ENCODE measurements at places on chromosomes 4 and X.

DNA sequence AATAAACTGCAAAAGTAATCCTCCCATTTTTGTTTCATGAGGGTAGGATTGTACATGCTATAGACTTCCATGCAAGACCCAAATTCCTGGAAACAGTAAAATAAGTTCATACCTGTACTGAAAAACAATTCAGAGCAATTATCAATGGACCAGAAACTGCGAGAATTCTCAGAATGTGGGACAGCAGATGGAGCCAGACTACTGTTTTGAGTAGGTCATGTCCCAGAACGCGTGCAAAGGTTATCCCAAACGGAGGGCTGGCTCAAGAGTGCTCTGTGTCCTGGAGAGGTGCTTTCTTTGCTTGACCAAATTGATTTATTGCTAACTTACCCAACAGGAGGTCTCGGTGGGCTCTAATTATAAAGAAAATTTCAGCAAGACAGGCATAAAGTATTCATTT lies 1.7 kb upstream of the MAGEH1 start:
- DNase-seq = peak; percentile 2

- peak; percentile 95 for DNase-seq
These were observed at the start of gene FAM114A1 for GRCh38 chr4:38867478-38868058. Gene FAM114A1 (plus strand): TSS chr4:38867806. CDS start chr4:38878079, 10,273 bp downstream.

DNA sequence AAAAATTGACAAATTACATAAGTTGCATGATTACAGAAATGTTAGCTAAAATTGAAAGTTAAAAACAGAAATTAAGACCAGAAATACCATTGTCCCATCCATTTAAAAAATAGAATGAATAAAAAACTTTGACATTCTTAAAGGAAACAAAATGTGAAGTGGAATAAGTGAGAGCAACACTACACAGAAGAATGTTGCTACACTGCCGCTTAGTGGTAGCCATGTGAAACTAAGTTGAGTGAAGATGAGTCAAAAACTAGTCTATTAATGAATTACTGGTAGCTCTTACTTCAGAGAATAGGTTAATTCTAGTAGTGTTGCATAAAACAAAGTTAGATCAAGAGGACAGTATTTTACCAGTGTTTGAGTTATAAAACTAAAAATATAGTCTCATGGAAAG lies 571.0 kb upstream of the KLHL4 start:
- peak; percentile 11 for DNase-seq

- DNase-seq = no peak
These were observed 93.0 kb downstream of the CORIN start for GRCh38 chr4:47744843-47745382.

DNA sequence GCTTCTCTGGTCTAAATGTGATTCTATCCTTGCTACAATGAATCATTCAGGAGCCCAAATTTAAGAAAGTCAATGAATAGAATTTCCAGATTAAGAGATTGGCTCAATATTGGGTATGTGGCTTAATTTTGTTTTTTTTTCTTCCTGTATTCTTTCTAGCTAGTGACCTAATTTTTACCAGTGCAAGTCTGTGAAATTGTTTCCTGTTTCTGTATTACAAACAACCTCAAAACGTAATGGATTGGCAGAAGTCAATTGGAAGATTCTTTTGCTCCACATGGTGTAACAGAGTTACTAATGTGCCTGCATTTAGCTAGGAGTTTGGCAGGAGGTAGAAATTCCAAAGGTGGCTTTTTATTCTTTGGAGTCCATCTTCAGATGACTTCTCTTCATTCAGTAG lies 17.6 kb downstream of the DYNLT3 start:
- DNase-seq = no peak

- DNase-seq = no peak
These were observed 285.0 kb downstream of the SHOX start for GRCh38 chrX:915427-916229.

- no peak for DNase-seq
These were observed 9.5 kb downstream of the DOK7 start for GRCh38 chr4:3472411-3473141.

GRCh38 chr4:184409911-184410692 lies 64.2 kb downstream of the IRF2 start:
- no peak for DNase-seq

GRCh38 chrX:141455103-141455502 lies 129.4 kb downstream of the SPANXA1 start:
- no peak for DNase-seq

- DNase-seq = no peak
These were observed 87.3 kb upstream of the ZNF81 start for GRCh38 chrX:47749185-47749967.

- no peak for DNase-seq
These were observed 101.2 kb upstream of the CBLL2 start for GRCh38 chrX:22171287-22172060.

GRCh38 chrX:56802921-56803849 lies 74.1 kb downstream of the NBDY start:
- DNase-seq = peak; percentile 72

DNA sequence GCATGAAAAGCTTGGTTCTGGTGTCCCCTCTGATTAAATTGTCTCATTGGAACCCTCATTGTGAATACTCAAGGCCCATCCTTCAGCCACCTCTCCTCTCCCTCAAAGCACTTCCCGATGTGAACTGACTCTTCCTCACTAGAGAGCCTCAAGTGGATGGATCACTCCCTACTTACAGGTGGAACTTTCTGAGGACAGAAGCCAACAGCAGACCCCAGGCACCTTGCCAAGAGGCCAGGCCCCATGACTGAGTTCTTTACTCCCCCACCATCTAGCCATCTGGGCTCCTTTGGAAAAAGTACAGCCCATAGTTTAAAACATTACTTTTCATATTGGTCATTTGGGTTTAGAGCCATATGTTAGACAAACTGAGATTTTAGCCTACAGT lies 224.1 kb downstream of the SHROOM3 start:
- no peak for DNase-seq

- DNase-seq = peak; percentile 67
These were observed 220.1 kb downstream of the DLG3 start for GRCh38 chrX:70664726-70665125.

DNA sequence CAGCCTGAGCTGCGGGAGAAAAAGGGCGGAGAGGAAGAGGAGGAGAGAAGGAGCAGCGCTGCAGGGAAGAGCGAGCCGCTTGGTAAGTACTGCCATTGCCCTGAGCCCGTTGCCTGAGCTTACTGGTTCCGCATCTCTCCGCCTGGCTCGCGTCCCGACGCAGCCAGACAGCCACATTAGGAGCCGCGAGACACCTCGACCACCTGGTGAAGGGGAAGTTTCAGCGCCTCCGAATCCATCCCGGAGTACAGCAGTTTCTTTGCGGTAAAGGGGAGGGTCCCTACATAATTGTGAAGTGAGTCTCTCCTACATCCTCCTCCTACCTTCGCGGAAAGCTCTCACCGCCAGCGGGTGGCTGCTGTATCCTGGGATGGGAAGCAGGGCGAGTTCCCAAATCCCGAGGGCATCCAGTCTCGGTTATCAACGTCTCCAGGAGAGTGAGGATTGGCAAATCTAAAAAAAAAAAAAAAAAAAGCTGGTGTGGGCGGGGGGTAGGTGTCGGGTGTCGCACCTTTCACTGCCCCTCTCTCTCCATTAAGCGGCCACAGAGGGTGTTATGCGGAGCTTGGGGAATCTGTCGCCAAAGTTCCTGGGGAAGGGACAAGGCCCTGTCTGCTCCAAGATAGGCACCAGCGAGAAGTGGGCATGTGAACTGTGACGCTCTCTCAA lies 7.9 kb downstream of the TBX22 start:
- no peak for DNase-seq

DNA sequence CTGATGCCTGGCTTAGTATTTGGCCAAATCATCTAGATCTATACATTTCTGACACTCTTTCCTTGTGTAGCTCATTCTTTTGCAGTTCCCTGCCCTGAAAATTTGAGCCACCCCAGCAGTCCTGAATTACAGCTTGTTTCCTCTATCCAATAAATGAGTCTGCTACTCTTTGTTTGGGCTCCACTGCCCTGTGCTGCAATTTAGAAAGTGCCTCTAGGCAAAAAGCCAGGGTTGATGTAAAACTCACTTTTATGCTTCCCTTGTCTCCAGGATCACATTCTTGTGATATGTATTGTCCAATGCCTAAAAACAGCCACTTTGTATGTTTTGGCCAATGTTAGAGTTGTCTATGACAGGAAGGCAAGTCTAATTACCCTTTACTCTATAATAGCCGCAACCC lies 101.7 kb upstream of the MAP3K15 start:
- DNase-seq = peak; percentile 59

DNA sequence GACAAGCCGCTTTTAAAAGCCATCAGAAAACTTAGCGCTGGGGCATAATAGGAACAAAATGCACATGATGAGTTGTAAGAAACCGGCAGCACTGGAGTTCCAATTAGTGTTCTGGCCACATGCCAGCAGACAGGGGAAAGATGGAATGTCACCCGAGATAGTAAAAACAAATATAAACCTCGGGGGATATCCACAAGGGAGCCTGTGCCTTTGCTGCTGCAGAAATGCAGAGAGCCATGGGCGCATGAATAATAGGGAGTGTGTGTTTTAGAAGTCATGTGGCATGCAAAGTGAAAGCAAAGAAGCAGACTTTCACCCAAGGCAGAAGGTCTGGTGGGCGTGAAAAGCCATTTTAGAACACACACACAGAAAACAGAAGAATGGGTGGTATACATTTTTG lies 19.1 kb downstream of the GPRASP3 start:
- DNase-seq = no peak

DNA sequence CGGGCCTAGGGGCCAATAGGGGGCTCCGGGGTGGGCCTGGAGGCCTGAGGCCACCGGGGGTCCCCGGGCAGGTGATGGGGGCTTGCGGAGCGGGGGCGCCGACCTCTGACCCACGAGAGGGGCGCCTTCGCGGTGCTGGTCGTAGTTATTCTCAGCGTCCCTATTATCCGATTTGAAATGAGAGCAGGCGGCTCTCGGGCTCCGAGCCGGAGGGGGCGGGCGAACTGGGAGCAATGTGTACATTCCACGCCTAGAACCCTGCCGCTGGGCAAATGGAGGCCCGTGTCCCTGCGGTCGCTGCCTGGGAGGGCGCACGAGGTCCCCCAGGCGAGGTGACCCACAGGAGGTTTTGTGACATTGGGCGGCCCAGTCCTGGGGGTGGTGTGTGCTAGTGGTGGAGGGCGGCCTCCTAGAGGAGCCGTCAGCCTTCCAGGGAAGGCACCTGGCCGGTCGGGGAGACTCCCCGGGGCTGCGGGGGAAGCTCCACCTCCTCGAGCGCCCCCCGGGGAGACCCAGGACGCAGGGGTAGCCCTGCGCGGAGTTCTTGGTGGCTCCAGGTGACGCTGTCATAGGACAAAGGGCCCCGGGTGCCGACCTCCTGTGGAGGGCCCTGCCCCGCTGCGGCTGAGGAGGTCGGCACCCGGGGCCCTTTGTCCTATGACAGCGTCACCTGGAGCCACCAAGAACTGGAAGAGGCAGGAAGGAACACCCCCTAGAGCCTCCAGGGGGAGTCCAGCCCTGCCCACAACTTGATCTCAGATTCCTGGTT lies 102.6 kb upstream of the PRKX start:
- peak; percentile 58 for DNase-seq

DNA sequence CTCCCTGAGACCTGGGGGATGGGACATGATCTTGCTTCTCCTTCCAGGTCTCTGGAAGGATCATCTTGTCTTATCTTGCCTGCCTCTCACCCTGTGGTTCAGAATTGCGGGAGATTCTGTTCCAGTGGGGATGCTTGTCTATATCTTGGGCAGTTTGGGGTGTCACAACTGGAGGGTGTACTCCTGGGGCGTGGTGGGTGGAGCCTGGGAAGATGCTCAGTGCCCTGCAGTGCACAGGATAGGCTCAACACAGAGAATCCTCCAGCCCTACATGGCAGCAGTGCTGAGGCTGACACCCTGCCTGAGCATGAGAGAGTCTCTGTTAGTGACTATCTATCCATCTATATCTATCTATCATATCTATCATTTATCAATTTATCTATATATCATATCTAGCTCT lies 7.7 kb downstream of the P2RY8 start:
- no peak for DNase-seq

DNA sequence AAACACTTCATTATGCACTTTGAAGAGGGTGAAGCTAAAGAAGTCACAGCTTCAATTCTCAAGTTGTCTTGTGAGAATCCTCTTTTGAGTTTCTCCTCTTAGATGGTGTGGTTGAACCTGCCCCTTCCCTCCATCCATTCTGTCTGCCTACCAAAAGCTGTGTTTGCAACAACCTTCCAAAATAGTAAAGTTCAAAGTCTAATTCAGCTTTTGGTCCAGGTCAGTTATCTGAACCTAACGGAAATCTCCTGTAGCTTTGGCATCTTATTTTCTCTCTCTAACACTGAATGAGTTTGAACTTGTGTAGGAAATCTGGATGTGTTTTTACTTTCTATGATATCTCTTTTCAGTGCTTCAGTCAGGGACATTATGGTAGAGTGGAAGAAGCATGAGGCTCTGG lies 201.7 kb upstream of the AR start:
- DNase-seq = no peak

DNA sequence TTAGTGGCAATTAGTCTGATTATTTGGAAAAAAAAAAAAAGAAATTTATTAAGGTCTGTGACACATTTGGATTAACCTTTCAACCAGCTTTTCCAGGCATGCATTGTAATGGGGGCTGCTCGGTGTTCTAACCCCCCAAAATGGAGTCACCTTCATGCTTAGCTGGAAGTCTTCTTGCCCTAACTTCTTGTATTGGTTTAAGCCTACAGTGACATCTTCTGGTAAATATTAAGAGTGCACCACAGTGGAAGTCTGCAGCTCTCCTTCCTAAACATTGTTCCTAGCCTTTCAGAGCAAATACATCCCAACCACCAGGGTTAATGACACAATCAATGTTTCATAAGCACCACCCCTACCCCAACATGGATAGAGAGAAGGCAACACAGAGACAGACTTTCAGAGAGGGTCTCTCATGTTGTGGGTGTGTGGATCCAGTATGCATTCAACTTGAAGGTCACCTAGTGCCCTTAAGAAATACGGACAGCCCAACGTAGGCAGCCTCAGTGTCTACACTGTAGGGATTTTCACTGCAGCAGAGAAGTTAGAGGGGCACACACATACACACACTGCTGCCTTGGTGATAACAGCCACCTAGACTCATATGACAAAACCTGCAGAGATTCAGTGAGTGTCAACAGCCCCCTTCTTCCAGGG lies 142.9 kb upstream of the MBNL3 start:
- peak; percentile 65 for DNase-seq

- no peak for DNase-seq
These were observed 40.9 kb upstream of the MAP3K15 start for GRCh38 chrX:19556202-19556601.

All from adipocyte (in vitro differentiated cells).